ENCODE measurements at places on chromosomes 12 and 14.
A peak's percentile ranks its signal among the peaks of the same experiment; 100 is the strongest.

- DNase-seq = no peak
Observed at GRCh38 chr12:31773867-31774266, 45.0 kb upstream of the AMN1 start.

- DNase-seq = no peak
Observed at GRCh38 chr14:63243646-63244045, 39.4 kb downstream of the RHOJ start.

GRCh38 chr12:48693572-48693971, 11.5 kb upstream of the KANSL2 start:
- DNase-seq = no peak

DNA sequence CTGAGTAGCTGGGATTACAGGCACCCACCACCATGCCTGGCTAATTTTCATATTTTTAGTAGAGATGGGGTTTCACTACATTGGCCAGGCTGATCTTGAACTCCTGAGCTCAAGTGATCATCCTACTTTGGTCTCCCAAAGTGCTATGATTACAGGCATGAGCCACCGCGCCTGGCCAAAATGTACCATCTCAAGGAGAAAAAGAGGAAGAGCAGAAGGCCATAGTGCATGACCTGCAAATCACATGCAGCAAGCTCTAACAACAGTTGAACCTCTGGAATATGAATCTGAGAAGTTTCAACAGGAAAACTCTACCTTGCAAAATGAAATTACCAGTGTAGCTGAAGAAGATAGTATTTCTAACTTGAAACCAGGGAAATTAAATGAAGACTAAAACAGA, 17.1 kb upstream of the SERPINA1 start:
- no peak for DNase-seq

DNA sequence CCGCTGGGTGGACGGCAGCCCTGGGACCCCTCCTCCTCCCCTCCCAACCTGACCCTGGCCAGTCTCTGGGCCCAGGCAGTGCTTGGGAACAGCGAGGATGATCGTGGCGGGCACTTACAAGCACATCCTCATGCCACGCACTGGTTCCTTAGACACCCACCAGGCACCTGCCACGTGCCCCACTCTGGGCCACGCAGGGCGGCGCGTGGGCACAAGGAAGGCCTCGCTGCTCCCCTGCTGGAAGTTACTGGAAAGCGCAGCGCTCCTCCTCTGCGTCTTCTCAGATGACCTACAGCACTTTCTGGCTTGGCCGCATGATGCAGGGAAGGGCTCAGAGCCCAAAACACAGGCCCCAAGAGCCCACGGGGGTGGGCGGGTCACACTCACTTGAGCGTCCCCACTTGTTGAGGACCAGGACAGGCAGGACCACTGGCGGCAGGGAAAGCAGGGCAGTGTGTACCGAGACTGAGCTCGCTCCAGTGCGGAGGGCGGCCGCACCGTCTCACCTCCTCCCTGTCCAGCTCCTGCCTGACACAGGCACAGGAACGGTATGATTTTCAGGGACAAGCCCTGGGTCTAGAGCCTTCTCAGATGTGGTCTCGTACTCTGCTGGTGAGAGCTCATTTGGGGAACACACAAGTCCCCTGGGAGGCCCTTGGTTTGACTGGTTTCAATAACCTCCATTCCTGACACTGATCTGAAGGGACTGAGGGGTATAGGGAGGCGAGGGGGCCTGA, 128.3 kb upstream of the EVL start:
- DNase-seq = no peak

DNA sequence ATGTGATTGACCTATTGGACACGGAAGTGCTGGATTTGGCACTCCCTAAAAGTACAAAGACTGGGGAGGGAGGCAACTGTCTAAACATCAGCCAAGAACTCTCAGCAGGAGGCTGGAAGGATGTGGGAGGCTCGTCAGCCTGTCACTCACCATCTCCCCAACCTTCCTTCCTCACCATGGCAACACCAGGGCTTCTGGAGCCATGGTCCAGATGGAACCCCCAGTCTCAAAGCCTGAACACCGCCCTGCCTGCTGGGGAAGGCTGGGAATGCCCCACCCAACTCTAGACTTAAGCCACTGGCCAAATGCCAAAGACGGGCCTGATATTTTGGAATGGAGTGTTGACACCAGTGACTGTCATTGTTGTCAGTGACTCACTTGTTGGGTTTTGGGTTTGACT, 55.3 kb downstream of the GALNT16 start:
- DNase-seq = no peak

DNA sequence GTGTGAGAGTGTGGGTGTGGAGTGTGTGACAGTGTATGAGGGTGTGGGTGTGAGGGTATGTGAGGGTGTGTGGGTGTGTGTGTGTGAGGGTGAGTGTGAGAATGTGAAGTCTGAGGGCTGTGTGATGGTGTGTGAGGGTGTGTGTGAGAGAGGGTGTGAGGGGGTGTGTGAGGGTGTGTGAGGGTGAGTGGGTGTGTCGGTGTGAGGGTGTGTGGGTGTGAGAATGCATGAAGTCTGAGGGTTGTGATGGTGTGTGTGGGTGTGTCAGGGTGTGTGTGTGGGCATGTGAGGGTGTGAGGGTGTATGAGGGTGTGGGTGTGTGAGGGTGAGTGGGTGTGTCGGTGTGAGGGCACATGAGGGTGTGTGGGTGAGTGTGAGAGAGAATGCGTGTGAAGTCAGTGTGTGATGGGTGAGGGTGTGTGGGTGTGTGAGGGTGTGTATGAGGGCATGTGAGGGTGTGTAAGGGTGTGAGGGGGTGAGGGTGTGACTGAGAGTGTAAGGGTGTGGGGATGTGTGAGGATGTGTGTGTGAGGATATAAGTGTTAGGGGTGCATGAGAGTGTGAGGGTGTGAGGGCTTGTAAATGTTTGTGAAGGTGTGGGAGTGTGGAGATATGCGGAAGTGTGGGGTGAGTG, 36.4 kb downstream of the TMEM121 start:
- no peak for DNase-seq

DNA sequence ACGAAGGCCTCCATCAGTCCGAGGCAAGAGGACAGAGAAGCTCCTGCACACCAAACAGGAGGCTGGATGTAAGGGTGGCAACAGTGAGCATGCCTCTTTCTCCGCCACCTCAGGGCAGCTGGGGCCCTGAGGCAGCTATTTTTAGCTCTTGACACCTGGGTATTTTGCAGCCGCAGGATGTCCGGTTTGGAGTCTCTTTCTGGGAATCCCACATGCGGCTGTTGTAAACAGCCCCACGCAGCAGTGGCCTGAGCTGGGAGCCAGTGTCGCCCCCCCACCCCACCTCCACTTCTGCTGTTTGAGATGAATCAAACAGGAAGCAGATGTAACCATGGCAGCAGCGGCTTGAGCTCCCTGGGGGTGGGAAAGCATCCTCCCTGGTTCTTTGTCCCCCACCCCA, 11.7 kb downstream of the HDAC7 start:
- DNase-seq = peak; percentile 91

All from activated CD4-positive, alpha-beta T cell treated with anti-CD3 and anti-CD28 coated beads, Interleukin-2, Interleukin-4, amounts not matched to agents 100 ng/mL and 50 ng/mL, durations not matched to agents 16 hours and 8 hours (primary cell).